Body of pancreas (tissue), 4 donors: ENCODE measurements at places on chromosomes 12 and 14.
A peak's percentile ranks its signal among the peaks of the same experiment; 100 is the strongest.

DNA sequence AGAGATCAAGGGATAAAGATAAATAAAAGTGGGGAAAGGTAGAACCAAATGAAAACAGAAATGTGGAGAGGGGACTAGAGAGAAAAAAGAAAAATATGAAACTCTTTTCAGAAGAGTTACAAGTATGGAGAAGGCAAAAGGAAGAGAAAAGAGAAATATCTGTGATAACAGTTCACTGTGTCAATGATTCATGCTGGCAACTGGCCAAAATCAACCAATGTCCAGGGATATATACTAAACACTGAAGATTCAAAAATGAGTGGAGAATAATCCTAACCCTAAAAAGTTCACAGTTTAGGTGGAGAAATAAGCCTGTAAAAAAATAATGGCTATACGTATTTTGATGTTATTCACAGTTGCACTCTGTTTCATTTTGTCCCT is 372.3 kb upstream of the KITLG start:
- peak; percentile 18 for DNase-seq

- DNase-seq, result no peak
Measured at GRCh38 chr14:97718886-97719442, 921.8 kb downstream of the VRK1 start.

GRCh38 chr14:38074081-38074480 is 133.6 kb upstream of the SSTR1 start:
- DNase-seq, result no peak

GRCh38 chr12:118089782-118090181 is 14.0 kb downstream of the VSIG10 start:
- DNase-seq, result no peak

- peak; percentile 76 for DNase-seq
Measured at GRCh38 chr12:20212658-20213555, 155.4 kb upstream of the PDE3A start.

GRCh38 chr12:13220838-13221237 is 24.3 kb downstream of the EMP1 start:
- DNase-seq, result no peak

- DNase-seq, result no peak
Measured at GRCh38 chr12:49661191-49661590, 37.8 kb downstream of the PRPF40B start.

- DNase-seq, result no peak
Measured at GRCh38 chr14:22488522-22489243, 100.3 kb downstream of the DAD1 start.

DNA sequence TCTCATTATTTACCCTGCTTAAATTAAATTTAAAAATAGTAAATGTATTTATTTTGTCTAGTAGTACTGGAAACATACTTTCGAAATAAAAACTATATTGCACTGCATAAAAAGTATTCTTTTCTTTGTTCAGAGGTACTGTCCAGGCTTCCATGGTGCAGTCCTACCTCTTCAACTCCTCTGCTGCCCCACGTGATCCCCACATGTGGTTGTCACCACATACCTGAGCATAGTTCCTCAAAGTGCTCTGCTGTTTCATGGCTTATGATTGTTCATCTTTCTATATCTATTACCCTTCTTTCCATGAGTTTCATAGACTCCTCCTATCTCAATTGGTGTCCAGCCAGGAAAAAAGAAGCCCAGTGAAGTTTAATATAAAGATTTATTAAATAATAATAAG is 317.5 kb upstream of the OR4E1 start:
- DNase-seq, result no peak

- DNase-seq, result no peak
Measured at GRCh38 chr14:52926953-52927352, 23.9 kb downstream of the FERMT2 start.

- peak; percentile 51 for DNase-seq
Measured at GRCh38 chr12:52901715-52902541, 2.9 kb downstream of the KRT8 start.

- no peak for DNase-seq
Measured at GRCh38 chr14:65336191-65336591, 76.3 kb upstream of the FUT8 start.

- DNase-seq, result no peak
Measured at GRCh38 chr12:73486256-73486655, 1051.4 kb upstream of the ATXN7L3B start.

DNA sequence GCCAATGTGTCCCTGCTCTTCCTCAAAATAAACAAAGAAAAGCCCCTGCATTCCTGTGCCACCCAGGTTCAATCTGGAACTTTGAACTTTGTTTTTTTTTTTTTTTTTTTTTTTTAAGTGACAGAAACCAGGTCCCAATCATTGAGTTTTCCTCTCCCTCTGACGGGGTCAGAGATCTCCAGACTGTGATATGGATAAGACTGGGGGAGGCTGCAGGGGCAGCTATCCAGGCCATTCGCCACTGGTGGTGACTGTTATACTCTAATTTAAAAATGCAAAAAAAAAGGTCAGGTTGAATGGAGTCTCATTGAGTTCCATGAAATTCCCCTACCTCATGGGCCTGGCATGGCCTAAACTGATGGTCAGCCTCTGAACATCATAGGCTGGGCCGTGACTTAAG is 57.0 kb downstream of the TMX1 start:
- DNase-seq, result no peak

GRCh38 chr12:54417712-54418440 is 1.2 kb downstream of the ITGA5 start:
- DNase-seq, result no peak

DNA sequence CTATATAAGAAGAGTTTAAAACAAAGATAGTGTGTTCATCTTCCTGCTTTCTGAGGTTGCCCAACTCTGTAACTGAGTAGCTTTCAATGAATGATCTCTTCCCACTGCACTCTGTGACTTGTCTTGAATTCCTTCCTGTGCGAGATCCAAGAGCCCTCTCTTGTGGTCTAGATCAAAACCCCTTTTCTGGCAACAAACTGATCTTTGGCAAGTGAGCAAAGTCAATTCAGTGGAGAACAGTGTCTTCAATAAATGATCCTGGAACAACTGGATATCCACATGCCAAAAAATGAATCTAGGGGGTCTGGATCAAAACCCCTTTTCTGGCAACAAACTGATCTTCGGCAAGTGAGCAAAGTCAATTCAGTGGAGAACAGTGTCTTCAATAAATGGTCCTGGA is 8.5 kb downstream of the CFAP54 start:
- DNase-seq, result no peak

GRCh38 chr14:31937730-31938346 is 139.3 kb upstream of the ARHGAP5 start:
- DNase-seq, result no peak

GRCh38 chr12:172732-173161 is 41.2 kb downstream of the SLC6A12 start:
- no peak for DNase-seq

- no peak for DNase-seq
Measured at GRCh38 chr12:89259821-89260220, 92.5 kb downstream of the DUSP6 start.

DNA sequence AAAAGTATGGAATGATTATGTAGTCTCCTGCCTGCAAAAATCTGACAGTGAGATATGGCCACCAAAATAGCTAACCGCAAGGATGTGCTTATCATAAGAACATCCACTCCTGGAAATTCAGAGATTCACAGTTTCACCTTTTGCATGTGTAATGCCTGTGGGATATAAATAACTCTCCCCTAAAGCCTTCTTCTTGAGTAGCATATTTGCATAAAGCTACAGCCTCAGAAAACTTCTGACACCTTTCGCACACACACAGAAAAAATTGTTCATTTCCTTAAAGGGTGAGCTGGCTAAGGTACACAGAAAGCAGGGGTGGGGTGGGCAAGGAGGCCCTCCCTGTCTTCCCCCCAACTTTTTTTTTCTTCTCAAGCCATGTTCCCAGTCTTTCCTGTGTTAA is 3.1 kb upstream of the IGF1 start:
- no peak for DNase-seq

- no peak for DNase-seq
Measured at GRCh38 chr12:76777765-76778216, 13.9 kb downstream of the ZDHHC17 start.

DNA sequence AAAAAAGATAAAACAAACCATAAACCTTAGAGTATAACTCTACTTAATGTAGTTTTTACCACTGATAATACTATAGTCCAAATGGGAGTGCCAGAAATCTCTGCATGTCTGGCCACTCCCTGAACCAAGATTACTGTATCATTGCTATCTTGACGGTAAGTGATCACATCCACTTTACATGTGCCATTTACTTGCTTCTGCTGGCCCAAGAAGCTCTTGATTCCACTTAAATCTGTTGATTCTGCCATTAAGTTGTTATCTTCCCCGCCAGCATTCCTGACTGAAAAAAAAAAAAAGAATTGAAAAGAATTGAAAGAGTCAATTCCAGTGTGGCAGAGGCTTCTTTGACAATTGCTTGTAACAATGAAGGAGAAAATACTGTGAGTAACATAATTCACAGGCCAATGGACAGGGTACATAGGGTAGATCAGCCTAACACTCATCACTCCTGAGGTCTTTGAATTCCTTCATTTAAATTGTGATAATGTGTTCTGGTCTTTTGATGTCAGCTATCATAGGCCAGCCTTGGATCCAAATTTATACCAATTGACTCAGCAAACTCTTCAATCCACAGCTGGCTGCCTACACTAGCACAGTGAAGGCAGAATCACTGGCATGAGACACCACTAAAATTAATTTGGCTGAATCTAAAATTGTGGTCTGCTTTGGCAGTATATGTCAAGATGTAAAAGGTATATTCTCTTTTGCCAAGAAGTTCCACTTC is 665.2 kb upstream of the FLRT2 start:
- no peak for DNase-seq

GRCh38 chr12:79128956-79129355 is 264.4 kb downstream of the SYT1 start:
- no peak for DNase-seq

DNA sequence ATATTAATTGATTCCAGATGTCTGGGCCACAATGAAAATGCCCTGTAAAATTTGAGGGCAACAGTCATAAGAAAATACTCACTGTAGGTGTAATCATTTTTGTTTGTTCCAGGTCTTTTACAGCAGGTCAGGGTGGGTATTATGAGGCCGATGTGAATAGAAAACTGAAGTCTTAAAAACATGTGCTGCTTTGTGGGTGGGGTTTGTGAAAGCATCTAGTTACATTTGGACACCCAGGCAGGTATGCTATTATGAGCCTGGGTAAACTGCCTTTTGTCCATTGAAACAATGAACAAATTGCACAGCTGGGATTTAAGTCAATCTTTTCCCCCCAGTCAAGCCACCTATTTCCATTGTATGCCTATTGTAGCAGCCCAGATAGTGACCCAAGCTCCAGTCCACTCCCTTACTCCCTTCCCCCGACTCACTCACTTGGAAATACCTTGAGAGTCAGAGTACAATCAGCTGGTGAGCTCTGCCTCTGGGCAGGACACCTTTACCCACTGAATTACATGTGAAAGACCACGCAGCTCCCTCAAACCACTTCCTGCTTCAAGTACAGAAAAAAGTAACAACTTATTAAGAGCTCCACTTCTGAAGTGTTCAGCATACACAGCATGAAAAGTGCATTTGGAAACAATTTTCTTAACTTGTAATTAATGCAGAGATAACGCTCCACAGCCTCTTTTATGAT is 1.8 kb downstream of the IGF1 start:
- DNase-seq, result no peak

DNA sequence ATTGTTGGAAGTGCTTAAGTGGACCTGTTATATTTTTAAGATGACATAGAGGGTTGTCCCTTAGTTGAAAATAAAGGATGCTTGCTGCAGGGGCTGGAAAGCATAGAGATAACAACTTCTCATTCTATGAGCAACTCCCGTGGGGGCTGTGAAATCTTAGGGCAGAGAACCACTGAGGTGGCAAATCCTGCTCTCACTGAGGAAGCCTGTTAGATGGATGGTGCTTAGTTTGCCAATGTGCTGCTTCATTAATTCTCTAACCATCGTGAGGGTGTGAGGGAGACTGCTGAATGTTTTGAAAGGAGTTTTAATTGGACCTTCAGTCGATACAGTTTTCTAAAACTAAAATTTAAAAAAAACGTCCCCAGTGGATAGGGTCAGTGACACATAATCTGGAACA is 46.5 kb downstream of the PTPRO start:
- DNase-seq, result no peak

- DNase-seq, result no peak
Measured at GRCh38 chr14:74202113-74202512, 37.1 kb upstream of the VSX2 start.

DNA sequence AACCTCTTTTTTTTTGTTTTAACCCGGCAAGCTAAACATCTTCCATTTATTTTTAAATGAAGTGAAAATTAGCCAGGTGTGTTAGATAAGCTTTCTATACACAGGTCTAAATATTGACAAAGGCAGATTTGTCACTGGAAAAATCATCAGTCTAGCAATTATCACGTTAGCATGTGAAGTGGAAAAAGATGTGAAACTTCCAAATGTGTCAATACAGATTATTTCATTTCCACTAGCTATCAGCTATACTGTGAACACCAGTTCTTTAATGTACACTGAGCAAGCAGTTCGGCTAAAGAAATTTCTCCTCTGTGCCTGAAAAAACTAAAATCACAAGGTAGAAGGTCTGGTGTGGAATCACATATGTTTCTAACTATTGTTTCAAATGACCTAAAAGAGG is 96.6 kb upstream of the G2E3 start:
- DNase-seq, result no peak

- DNase-seq, result peak; percentile 58
Measured at GRCh38 chr14:73743431-73743931, 29.3 kb upstream of the PNMA1 start.

DNA sequence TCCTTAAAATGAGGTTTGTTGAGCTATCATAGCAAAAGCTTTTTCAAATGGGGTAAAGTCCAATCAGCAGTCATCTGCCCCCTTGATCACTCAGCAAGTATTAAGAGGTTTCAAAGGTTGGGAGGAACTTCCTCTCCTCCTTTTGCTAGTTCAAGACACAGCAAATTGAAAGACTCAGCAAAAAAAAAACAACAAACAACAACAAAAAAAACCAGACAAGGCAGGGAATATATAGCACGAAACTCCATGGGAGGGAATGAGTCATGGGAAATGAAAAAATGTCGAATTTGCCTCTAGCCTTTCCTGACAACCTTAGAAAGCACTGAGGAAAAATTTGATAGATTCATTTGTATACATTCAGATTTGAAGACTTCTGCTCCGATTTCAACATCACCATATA is 1.6 kb upstream of the SLC7A8 start:
- no peak for DNase-seq

- no peak for DNase-seq
Measured at GRCh38 chr12:40378691-40379090, 153.9 kb downstream of the LRRK2 start.

DNA sequence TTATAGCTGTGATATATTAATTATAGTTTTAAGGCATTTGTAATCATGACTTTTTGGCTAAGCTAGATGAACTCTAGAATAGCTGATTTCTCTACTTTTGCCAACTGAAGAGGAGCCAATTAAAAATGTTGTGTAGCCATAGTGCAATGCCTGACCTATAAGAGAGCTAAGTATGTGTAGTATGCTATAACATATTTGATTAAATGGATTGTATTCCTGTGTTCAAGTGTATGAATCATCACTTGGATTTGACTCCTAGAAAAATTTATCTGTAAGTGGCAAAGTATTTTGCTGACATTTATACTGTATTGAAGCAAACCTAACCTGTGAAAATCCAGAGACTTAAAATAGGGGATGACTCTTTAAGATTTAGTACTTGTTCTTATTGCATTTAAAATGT is 34.2 kb downstream of the PCNX4 start:
- no peak for DNase-seq
